ENCODE measurements at places on chromosomes 3 and 15.

DNA sequence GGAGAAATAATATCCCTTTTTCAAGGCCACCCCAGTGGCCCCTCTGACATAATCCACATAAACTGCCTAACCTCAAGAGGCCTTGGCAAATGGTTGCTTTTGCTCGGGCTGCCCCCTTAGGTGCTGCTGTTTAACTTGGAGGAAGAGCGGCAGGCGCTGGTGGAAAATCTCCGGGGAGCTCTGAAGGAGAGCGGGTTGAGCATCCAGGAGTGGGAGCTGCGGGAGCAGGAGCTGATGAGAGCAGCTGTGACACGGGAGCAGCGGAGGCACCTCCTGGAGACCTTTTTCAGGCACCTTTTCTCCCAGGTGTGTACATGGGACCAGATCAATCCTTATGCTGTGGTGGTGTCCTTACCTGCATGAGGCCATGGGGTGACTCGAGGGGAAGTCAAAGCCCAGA lies 15.0 kb downstream of the DUOX1 start:
- no peak for DNase-seq

- no peak for DNase-seq
Observed at GRCh38 chr3:86958534-86958933, 32.4 kb downstream of the VGLL3 start.

- DNase-seq: no peak
Observed at GRCh38 chr3:12807066-12807465, 10.6 kb downstream of the CAND2 start.

DNA sequence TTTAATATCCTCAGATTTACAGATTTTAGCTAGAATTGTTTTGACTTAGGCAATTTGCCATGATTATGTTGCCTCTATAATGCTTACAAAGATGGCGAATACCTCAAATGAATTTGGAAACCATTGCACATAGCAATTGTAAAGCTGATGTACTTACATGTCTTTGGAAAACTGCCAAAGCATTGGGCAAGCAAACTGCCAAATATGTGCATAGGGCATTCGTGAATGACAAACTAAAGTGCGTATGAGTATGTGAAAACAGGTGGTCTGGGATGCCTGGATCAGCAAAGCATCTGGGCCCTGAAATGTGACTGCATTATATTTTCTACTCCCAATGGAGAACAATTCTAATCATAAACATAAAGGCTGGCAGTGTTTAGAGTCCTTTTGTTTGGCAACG lies 445.3 kb upstream of the ROBO1 start:
- no peak for DNase-seq

GRCh38 chr3:182784542-182784941 lies 8.8 kb upstream of the ATP11B start:
- DNase-seq: no peak

- no peak for DNase-seq
Observed at GRCh38 chr3:181264486-181264885, 274.9 kb upstream of the DNAJC19 start.

GRCh38 chr15:60710656-60711055 lies 231.7 kb upstream of the ICE2 start:
- DNase-seq: no peak

GRCh38 chr15:57098896-57099295 lies 180.5 kb downstream of the TCF12 start:
- no peak for DNase-seq

DNA sequence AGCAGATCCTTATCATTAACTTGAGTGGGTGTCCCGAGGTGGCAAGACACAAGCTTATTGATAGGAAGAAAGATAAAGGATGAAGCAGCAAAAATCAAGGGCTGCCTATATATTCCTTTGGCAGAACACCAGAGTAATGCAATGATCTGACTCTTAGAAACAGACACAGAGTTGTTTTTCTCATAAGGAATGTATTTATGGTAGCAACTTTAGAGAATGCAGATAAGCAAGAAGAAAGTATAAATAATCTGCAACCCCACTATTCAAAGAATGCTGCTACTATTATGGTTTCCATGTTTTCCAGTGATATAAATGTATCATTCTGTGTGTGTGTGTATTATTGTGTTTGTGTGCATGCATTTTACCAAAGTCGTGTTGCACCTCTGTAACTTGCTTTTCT lies 208.3 kb downstream of the THSD4 start:
- DNase-seq: no peak

GRCh38 chr3:170346481-170347392 lies 10.8 kb upstream of the SKIL start:
- DNase-seq: no peak

DNA sequence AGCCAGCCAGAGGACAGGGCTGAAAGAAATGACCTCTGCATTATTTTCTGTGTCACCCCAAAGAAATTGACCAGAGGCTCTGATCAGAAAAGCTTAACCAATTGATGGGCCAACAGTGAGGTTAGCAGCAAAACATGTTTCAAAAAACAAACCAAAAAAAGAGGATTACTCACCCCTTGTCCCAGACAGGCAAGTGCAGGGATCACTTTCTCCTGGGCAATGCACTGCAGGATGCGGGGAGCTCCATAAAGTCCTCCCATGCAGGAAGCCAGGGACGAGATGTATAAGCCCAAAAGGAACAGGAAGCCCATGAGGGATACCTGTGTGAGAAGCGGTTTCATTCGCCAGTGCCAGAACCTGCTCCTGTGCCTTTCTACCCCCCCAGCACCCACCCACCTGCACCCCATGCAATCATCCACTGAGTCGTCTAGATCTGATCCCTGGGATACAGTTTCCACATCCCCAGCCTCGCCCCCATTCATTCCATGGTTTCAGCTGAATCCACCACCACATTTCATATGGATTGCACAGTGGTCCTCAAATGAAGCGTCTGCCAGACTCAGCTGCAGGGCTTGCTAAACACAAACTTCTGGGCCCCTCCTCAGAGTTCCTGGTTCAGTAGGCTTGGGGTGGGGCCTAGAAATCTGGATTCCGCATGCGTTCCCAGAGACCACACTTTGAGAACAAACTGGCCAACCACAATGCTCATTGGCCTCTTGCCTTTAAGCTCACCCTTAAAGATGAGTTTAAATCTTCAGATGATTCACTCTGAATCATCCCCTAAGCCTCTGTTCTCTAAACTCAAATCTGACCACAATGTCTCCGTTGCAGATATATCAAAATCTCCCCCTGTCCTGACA lies 54.4 kb upstream of the HEG1 start:
- DNase-seq: no peak

DNA sequence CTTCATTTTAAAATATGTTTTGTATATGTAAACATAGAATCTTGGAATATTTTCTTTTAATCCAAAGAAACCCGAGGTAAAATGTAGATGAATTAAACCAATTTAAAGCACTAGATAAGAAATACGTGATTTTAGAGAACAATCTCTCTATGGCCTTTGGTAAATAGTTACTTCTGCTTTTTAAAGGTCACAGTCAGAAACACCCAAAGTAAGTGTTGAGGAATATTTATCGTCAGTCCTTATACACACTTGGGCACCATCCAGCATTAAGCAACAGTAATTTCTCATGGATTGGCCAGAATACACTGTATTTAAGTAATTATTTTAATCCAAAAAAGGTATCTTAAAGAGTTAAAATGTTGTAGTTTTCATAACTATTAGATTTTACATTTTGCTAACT lies 713.2 kb downstream of the NLGN1 start:
- no peak for DNase-seq

- DNase-seq: no peak
Observed at GRCh38 chr3:61789861-61790260, 228.5 kb downstream of the PTPRG start.

GRCh38 chr3:81728766-81729544 lies 32.5 kb downstream of the GBE1 start:
- DNase-seq: no peak

GRCh38 chr15:64586984-64587383 lies 126.6 kb downstream of the ZNF609 start:
- DNase-seq: no peak

GRCh38 chr3:139187154-139187553 lies 142.5 kb upstream of the PRR23C start:
- no peak for DNase-seq

- DNase-seq: no peak
Observed at GRCh38 chr15:61063875-61064320, 165.2 kb downstream of the RORA start.

GRCh38 chr3:37544869-37545352 lies 316.8 kb upstream of the CTDSPL start:
- DNase-seq: no peak

- no peak for DNase-seq
Observed at GRCh38 chr15:87827131-87827530, 429.4 kb downstream of the NTRK3 start.

DNA sequence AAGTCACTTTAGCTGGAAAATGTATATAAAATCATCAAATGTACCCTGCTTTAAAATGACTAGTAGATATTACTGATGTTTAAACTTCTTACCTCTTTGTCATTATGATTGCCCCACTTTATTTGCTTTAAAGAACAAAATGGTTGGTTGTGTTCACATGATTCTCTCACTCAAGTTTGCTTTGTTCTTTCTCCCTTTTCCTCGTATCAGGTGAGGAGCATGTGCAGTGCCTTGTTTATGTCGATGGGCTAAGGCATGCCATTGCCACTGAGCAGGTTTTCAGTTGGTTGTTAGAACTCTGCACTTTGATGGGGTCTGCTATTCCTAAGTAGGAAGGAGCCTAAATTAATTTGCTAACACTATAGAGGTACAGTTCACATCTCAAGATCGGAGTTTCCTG lies 5.3 kb downstream of the MAP2K5 start:
- DNase-seq: no peak

DNA sequence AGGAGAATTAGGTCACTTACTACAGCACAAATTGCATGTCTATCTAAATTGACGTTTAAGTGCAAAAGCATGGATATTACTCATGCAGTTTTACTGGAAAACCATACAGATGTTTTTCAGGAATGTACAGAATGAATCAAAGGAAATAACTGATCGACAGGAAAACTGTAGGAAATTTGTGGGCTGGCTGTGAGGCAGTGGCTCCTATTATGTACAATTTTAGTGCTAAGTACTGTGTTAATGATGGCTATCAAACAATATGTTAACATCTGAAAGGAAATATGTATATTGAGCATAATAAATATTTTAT lies 6.9 kb downstream of the NUDT16 start:
- DNase-seq: no peak

GRCh38 chr15:49309889-49310288 lies 113.2 kb upstream of the FGF7 start:
- DNase-seq: no peak

GRCh38 chr15:98281130-98281529 lies 320.6 kb downstream of the ARRDC4 start:
- DNase-seq: no peak

Measured in GOT3 (cell line).